Omental fat pad (tissue), 4 donors: ENCODE measurements at places on chromosomes 4 and X.

DNA sequence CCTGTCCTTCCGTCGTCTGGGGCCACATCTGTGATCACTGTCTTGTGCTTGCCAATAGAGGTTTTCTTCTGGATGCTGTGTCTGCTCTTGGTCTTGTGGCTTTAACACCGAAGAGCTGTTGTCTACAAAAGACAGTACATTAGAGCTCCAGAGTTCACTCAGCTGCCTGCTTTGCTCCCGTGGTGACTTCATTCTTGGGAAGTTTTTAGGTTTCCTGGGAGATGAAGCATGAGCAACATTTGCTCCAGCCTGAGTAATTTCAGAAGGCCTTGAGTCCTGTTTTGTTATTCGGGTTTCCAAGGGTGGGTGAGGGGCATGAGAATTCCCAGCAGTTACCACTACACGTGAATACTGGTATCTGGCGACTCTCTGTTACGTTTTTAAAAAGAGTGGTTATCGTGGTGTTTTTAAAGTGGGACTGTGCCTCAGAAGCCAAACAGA lies 189.2 kb downstream of the SHROOM3 start:
- no peak for DNase-seq

GRCh38 chr4:75699299-75699698 lies 25.1 kb upstream of the USO1 start:
- DNase-seq, result no peak

- no peak for DNase-seq
Observed at GRCh38 chrX:27815209-27815608, 7.4 kb downstream of the MAGEB10 start.

DNA sequence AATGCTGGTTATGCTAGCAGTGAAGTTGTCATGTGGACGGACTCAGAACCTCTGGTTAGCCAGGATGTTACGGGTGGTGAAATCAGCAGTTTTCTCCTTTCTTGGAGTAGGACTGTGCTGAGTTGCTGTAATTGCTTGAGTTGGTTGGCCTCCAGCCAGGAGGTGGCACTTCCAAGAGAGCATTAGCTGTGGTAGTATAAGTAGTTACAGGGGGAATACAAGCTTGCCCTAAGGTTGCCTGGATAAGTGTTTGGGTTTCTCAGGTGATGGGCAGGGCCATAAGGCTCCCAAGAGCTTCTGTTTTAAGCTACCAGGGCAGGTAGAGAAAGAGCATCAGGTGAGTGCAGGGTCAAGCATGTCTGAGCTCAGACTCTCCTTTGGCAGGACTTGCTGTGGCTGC lies 103.0 kb downstream of the ZNF518B start:
- no peak for DNase-seq

DNA sequence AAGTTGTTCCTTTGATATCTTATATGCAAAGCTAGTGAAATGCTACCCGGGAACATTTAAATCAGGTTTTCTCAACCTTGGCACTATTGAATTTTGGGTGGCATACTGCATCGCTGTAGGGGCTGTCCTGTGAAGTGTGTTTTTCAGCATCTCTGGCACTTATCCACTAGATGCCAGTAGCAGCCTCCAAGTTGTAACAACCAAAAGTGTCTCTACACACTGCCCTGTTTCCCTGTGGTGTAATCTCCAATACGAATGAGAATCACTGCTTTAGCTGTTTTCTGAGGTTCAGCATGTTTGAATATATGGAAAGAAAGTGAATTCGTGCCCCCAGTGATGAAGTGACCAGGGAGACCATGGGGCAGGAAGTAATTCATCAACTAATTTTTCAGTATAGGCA lies 551.6 kb upstream of the PRKX start:
- no peak for DNase-seq

GRCh38 chr4:11010624-11011023 lies 326.1 kb upstream of the CLNK start:
- no peak for DNase-seq

GRCh38 chrX:7164174-7164573 lies 16.2 kb upstream of the PUDP start:
- no peak for DNase-seq

- no peak for DNase-seq
Observed at GRCh38 chrX:118862091-118862490, 38.5 kb downstream of the ZCCHC12 start.

DNA sequence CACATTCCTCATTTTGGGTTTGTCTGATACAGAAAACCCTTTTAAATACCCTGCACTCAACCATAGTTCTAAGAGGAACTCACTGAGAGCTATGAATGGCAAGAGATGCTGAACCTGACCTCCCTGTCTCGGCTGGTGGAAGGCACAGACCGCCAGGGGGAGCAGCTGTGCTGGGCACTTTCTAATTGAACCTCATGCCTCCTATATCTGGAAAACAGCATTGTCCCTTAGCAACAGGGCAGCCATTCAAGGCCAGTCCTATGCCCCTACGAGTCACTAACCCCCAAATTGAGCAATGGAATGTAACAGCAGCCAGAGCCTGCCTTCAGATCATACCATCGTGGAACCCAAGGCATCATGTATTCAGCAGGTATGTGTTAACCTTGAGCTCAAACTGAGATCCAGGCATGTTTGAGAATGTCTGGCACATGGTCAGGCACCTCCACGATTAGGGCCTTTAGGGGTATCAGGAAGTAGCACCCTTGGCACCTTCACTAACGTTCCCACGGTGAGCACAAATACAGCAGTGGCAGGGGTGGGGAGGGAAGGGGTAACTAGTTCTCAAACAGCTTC lies 5.1 kb downstream of the USP27X start:
- no peak for DNase-seq
